ENCODE measurements at places on chromosomes 4 and X.

DNA sequence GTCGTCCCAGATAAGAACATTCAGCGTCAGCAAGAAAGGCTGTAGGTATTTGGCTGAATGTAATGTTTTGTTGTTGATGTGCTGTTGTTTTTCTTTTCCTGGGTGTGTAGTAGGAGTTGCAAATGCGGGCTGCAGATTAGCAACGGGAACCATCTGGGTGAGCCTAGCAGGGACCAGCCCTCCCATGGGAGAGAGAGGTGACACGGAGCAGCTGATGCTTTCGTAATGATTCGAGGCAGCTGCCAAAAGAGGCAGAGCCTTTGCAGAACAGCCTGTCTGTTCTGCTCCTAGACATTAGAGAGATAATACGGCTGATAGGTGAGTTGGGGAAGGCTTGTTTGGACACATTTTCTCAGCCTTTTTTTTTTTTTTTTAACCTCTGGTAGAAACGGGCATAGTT is 25.3 kb downstream of the ARSF start:
- no peak for DNase-seq

- DNase-seq, result no peak
Measured at GRCh38 chr4:37650481-37650880, 35.7 kb downstream of the RELL1 start.

- no peak for DNase-seq
Measured at GRCh38 chr4:121707344-121707743, 10.6 kb upstream of the ANXA5 start.

GRCh38 chr4:83617371-83618035 is 81.6 kb downstream of the GPAT3 start:
- DNase-seq, result no peak

GRCh38 chrX:130878350-130879341 is 24.4 kb downstream of the ENOX2 start:
- DNase-seq, result no peak

DNA sequence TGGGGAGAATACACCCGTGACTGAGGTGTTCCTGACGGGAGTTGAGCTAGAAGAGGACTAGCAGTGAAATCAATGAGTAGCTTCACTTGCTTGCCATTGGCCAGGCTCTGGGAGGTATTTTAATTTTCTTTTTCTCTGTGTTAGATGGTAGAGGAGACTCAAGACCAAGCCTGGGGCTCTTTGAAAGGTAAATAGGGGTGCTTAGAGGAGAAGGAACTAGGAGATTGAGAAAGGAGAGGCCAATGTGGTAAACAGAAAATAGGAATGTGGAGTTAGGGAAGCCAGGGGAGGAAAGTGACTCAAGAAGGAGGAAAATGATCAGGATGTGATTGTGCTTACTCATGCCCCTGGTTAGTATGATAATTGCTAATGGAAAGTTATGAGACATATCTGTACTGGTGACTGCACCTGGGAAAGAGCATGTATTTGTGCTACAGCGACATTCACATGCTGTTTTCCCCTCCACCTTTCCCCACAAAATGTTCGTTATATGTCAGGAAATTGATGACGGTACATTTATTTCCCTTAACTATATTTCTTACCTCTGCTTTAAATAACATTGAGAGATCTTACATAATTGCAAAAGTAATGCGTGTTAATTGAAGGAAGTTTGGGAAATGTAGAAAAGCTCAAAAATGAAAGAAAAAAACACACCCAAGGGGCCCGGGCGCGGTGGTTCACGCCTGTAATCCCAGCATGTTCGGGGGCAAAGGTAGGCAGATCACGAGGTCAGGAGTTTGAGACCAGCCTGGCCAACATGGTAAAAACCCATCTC is 16.9 kb upstream of the LRBA start:
- DNase-seq, result no peak

DNA sequence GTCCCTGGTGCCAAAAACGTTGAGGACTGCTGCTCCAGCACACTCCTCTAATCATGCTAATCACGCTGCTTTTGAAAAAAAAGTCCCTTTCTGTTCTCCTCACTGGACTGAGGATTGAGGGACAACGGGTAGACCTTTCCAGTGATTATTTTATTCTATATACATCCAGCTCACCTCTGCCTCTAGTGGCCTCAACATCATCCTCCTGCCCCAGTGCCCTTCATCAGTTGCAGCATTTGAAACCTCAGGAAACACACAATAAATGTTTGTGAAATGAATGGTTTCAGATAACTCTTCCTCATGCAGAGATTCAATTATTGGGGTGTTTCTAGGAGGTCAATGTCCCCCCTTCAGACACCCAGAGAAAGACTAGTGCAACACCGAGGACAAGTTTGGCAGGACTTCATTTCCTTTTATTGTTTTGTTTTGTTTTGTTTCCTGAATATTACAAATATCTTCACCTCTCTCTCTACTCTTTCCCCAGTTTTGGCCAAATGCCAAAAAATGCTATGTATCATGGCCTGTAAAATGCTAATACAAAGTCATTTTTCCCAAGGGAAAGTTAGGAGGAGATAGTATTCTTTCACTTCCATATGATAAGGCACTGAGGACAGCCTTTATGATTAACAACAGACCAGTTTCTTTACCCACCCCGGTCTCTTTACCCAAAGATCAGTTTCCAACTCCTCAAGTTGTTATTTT is 460.1 kb upstream of the SLIT2 start:
- DNase-seq, result no peak

GRCh38 chr4:142413485-142413884 is 432.6 kb downstream of the INPP4B start:
- DNase-seq, result no peak

DNA sequence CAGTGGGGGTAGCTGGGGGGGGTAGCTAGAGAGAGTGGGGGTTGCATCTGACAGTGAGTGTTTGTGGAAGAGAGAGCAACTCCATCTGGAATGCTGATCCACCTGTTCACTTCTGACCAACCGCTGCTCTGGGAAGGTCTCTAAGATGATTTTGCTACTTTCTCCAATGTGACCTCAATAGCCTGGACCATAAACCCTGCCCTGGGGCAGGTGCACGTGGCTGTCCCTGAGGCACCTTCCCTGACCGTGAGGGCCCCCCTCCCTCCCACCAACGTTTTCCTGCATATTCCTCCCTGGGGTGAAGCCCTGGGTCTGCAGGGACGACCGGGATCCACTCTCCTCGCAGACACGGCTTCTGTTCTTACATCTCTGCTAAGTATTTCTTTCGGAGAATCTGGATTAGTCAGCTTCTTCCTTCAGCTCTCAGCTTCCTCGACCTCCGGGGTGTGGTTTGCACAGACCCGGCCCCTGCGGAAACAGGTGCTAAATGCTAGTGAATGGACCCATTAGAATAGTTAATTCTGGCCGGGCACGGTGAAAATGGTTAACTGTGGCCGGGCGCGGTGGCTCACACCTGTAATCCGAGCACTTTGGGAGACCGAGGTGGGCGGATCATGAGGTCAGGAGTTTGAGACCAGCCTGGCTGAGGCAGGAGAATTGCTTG is 21.4 kb upstream of the PLCXD1 start:
- DNase-seq, result no peak

GRCh38 chr4:17515445-17516407 is 761 bp downstream of the CLRN2 start:
- no peak for DNase-seq

- no peak for DNase-seq
Measured at GRCh38 chr4:112296949-112297880, at the start of gene ALPK1. Gene ALPK1 (plus strand): TSS chr4:112297369.

DNA sequence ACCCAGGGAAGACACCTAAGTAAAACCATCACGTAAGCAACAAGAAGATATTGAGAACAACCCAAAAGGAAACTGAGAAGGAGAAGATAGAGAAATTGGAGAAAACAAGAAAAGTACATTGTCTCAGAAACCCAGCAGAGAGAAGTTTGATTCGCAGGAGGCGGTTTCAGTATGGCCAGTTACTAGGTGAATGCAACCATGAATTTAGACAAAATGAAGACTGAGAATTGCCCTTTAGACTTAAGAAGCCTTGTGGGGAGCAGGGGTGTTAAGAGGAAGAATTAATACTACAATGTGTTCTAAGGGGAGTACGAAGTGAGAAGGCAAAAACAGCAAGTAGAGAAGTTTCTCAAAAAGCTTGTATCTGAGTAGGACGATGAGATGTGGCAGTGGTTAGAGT is 229.3 kb upstream of the NEIL3 start:
- DNase-seq, result no peak

GRCh38 chr4:23234716-23235115 is 542.0 kb downstream of the GBA3 start:
- no peak for DNase-seq

DNA sequence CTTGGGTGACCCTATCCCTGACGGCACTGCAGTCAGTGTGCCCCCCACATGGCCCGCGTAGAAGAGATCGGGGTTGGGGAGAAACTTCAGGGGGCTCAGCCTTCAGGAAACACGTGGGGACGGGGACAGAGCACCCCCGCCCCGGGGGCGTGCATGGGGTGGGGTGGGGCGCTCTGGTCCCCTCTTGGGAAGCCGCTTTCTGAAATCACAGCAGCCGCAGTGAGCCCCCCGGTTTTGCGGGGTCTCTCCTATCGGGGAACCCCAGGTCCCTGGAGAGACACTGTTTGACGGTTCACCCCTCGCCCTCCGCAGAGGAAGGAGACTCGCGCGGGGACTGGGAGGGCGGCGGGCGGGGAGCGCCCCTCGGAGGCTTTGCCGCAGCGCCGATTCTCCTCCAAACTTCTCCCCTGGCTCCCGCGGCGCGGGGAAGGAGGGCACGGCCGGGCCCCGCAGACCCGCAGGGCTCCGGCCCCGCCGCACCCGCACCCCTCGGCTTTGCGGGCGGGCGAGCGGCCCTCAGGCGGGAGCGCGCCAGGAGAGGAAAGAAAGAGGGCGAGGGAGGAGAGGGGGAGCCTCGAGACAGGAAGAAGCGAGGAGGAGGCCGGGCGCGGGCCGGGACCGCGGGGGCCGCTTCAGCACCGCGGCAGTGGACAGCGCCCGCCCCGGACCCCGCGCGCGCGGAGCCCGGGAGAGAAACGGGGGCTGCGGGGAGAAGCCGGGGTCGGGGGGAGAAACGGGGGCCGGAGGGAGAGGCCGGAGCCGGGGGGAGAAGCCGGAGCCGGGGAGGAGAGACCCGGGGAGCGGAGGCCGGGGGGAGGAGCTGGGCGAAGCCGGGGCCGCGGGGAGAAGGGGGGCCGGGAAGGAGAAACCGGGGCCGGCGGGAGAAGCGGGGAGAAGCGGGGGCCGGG is 612 bp downstream of the CPLX1 start:
- DNase-seq, result no peak

DNA sequence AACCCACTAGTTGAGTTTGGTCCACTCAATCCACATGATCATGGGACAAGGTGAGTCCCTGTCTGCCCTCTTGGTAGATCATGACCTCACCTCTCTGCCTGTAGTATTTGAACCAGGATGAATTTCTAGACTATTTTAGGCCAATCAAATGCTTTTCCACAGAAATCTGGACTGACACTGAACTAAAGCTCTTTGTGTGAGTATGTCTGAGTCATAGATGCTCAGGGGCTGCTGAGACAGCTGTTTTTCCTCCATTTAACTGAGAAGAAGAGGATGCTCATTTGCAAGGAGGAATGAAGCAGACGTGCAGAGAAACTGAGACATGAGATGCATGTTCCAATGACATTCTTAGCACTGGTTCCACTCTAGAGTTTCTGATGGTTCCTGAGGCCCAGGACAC is 77.3 kb upstream of the TMEM47 start:
- DNase-seq, result no peak

- DNase-seq, result no peak
Measured at GRCh38 chrX:138669693-138670092, 41.8 kb downstream of the FGF13 start.

DNA sequence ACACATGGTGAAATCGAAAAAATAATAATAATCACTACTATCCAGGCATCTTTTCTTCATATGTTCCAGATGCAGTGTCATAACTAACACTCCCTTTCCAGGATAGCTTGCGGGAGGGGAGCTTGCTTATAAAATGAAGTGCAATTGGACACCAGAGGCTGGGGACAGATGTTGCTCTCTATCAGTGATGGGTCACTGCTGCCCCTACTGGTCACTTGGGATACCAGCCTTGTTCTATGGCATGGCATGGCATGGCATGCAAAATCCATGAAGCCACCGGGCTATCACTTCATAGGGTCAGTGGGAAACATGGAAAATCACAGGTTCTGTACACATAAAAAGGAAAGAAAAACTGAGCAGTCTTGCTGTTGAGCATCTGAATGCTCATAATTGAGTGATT is 168.1 kb downstream of the GLRA2 start:
- no peak for DNase-seq

DNA sequence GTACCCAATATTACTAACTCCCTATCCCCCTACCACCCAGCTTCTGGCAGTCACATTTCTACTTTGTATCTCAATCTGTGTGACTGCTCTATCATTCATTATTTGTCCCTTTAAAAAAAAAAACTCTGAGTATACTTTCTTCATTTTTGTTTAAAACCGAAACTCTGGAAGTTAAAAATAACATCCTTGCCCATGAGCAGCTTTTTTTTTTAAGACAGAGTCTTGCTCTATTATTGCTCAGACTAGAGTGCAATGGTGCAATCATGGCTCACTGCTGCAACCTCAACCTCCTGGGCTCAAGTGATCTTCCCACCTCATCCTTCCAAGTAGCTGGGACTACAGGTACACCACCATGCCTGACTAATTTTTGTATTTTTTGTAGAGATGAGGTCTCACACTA is 15.8 kb downstream of the UBE2K start:
- DNase-seq, result no peak

DNA sequence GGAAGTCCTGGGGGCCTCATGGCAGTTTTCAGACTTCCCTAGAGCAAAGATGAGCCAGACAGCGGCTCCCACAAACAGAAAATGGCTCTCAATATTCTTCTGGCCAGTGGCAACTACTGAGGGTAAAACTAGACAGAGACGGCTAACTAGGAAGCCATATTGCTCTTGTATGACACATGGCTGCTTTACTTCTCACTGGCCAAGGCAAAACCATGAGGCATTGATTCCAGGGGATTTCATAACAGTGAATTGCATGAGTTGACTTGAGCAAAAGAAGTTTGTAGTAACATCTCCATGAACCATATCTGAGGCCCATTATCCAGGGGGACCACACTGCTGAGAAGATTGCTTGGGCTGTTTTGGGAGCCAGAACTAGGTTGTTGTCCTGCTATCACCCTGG is 13.7 kb upstream of the TLR8 start:
- no peak for DNase-seq

DNA sequence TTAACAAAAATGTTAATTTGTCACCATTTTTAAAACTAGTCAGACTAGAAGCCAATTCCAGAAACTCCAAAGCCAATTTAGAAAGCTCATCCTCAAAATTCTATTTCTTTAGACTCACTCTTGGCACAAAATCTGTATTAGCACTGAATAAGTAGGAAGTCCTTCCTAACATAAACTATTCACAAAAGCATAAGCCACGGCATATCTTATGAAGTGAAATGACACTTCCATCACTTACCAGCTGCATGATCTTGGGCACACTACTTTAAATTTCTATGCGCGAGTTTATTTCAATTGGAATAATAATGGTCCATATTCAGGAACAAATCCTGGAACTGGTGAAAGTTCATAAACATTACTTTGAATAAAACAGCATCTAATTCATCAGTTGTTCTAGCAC is 1544.0 kb downstream of the TECRL start:
- DNase-seq, result no peak

- no peak for DNase-seq
Measured at GRCh38 chr4:47705326-47705981, 132.4 kb downstream of the CORIN start.

DNA sequence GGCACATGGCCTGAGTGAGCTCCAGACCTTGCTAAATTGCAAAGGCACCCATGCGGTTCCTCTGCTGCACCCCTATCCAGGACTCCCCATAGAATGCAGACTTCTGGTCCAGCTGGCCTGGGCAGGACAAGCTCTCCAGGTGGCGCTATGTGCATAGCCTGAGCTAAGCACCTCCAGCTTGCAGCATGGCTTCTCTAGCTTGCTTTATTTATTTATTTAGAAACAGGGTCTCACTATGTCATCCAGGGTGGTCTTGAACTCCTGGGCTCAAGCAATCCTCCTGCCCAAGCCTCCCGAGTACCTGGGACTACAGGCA is 5.5 kb upstream of the WFS1 start:
- DNase-seq, result no peak

Data from T-helper 22 cell (primary cell).